NCI-H510A (cell line): ENCODE measurements at places on chromosomes 11 and 22.

- DNase-seq, result peak; percentile 94
Measured at GRCh38 chr11:72764503-72764902, 12.3 kb upstream of the ARAP1 start.

DNA sequence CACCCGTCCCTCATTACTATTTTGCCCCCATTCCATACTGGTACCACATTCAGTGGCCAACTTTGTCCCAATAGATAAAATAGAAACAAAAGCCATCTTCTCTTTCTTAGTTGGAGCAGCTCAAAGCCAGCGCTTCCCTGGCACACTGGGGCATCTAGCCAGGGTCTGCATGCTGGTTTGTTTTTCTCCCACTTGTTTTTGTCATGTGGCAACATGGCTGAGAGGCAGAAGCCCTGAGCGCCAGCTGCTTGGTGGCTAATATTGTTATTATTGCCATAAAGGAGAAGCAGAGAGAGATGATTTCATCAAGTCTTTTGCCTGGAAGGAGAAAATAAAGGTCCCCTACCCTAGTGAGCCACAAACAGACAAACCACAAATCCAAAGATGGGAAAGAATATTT lies 48.4 kb upstream of the CRTAM start:
- DNase-seq, result no peak

GRCh38 chr22:37972527-37972926 lies 11.8 kb downstream of the SOX10 start:
- no peak for DNase-seq

DNA sequence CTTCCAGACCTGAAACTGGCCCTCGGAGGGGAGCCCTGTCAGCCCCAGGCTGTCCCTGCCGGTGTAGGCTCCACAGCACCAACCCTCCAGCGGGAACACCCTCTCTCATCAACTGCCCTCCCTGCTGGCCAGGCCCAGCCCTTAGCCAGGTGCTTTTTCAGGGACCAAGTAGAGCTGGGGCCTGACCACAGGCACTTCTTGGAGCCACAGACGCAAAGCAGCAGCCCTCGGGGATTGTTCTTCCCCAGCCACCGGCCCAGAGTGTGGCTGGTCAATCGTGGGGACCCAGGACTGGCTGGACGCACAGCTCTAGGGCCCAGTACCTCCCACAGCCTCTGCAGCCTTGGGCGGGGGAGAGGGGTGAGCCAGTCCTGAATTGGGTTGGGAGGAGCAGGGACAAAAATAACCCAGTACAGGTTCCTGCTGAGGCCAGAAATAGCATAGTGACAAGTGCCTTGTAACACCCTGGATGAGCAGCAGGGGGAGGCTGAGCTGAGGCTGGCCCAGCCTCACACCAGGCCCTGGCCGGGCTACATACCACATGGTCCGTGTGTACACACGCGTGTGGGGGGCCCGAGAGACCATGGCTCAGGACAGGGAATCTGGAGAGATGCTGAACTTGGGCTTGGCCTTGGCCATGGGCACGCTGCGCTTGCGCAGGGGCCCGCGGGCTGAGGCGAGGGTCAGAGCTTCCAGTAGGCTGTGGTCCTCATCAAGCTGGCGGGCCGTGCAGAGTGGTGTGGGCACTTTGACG lies 2.0 kb downstream of the KCNJ11 start:
- no peak for DNase-seq

GRCh38 chr11:8031248-8032115 lies 44.3 kb downstream of the EIF3F start:
- no peak for DNase-seq

DNA sequence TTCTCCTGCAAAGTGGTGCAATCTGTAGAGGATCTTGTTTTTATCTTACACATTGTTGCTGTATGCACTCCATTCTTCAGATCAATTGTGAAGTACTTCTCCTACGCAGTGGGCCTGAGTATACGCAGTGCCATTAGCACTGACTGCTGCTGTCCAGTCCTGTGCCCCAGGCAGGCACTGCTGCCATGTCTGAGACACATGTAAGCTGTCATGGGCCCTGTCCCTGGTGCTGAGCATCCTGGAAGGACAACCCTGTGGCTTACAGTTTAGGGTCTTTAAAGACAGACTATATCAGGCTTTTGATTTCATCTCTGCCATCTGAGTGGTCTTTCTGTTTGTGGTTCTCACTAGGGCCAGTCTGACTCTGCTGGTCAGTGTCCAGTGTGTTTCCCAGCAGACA lies 44.8 kb upstream of the PTPN5 start:
- DNase-seq, result no peak

- DNase-seq, result no peak
Measured at GRCh38 chr11:119919656-119920055, 190.7 kb upstream of the NECTIN1 start.

- DNase-seq, result no peak
Measured at GRCh38 chr22:25406510-25407210, 157.8 kb upstream of the GRK3 start.

DNA sequence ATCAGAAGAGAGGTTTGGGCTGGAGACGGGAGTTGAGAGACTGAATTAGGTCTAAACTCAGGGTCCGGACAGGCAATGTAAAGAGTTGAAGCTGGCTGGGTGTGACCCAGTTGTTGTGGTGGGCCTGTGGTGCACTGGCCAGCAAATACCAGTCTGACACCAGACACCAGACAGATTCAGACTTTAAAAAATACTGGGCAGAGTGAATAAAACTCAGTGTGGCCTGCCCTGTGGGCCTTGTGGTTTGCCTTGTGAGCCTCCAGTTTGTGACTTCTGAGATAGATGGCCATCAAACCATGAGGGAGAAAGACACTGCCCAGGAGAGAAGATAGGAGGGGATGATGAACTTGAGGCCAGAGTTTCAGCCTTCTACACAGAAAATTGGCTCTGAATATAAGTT lies 25.8 kb downstream of the RCN1 start:
- DNase-seq, result no peak

DNA sequence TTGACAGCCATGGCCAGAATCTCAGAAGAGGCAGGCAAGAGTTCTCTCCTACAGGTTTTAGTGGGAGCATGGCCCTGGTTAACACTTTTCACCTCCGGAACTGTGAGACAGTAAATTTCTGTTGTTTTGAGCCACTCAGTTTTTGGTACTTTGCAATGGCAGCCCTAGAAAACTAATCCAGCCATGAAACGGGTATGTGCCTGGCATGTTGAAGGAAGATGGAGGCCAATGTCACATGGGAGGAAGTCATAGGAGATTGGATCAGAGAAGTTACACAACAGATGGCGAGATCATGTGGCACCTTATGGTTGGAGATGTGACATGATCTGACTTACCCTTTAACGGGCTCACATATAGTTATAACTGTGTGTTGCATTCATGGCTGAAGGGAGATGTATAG lies 63.2 kb upstream of the EED start:
- DNase-seq, result no peak

- DNase-seq, result no peak
Measured at GRCh38 chr11:27087432-27087831, 46.8 kb downstream of the BBOX1 start.

DNA sequence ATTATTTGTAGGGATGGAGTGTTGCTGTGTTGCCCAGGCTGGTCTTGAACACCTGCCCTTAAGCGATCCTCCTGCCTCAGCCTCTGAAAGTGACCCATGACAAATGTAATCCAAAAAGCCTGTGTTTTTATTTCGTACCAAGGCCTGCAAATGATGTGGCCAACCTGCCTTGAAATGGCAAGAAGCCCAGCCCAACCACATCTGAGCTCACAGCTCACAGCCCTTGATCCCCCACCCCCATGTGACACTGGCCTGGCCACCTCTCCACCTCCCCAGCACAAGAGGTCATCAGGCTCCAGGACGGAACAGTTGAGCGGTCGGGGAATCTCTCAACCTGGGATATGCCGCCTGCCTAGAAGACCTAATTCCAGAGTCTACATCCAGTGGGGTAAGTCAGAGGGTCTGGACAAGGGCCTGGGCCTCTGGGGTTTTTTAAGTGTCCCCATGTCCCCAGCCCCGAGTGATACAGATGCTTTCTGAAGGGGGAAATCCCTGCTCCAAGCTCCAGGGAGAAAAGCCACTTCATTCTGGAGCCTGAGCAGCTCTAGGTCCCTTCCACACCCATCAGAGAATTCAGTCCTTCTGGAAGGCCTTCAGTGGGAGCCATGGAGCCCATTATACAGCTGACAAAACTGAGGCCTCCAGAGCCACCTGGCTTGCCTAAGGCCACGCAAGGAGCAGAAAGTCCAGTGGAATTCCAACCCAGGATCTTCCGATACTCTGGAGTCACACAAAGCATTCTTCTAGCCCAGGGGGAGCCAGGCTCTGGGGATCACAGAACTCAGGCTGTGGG lies 70.7 kb downstream of the MN1 start:
- DNase-seq, result no peak

DNA sequence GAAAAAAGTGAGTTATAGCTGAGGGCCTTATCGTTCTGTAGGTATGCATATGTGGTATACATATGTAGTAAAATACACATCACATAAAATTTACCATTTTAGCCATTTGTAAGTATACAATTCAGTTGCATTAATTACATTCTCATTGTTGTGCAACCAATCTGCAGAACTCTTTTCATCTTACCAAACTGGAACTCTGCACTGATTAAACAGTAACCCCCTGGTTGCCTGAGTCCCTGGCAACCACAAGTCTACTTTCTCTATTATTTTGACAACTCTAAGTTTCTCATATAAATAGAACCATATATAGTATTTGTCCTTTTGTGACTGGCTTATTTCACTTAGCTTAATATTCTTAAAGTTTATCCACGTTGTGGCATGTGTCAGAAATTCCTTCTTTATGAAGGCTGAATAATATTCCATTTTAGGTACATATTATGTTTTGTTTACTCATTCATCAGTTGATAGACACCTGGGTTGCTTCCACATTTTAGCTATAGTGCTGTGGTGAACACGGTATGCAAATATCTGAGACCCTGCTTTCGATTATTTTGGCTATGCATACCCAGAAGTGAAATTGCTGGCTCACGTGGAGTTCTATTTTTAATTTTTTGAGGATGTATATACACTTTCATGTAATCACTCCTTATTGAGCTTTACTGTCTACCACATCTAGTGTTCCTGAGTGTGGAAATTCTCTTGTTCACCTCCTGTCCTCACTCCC lies 1.6 kb upstream of the DDX10 start:
- DNase-seq, result no peak

DNA sequence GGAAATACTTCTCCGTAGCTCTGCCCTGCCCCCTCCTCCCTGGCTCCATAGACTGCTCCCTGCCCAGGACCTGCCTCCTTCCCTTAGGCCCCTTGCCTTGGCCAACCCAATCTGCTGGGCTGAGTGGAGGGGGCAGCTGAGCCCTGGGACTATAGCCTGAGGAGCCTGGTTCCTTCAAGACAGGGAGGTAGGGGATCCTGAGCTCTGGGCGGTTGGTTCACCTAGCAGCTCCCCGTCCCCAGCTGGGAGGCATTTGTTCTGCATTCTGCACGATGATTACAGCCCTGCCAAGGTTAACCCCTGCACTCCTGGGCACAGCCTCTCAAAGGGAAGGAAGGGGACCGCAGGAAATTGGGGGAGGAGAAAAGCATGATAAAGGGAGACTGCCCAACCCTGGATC lies 3.6 kb upstream of the CDC42EP1 start:
- DNase-seq, result no peak

GRCh38 chr22:35840302-35840739 lies 122.6 kb downstream of the APOL5 start:
- DNase-seq, result peak; percentile 88

DNA sequence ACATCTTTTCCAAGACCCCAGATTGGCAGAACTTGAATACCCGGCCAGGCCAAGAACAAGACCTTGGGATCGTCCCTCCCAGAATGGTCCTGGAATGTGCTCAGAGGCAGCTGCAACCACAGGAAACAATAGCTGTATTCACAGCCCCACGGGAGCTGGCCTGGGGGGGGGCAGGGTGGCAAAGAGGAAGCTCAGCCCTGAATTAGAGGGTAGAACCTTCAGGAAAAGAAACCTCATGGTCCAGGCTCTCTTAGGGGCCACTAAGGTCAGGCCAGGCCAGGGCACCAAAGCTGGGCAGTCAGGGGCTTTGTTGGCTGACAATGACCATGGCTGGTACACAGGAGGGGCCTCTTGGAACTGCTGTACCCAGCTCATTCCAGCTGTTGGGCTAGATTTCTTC lies 17.3 kb downstream of the RPL27A start:
- no peak for DNase-seq

GRCh38 chr11:30652801-30653200 lies 66.6 kb upstream of the MPPED2 start:
- DNase-seq, result no peak

DNA sequence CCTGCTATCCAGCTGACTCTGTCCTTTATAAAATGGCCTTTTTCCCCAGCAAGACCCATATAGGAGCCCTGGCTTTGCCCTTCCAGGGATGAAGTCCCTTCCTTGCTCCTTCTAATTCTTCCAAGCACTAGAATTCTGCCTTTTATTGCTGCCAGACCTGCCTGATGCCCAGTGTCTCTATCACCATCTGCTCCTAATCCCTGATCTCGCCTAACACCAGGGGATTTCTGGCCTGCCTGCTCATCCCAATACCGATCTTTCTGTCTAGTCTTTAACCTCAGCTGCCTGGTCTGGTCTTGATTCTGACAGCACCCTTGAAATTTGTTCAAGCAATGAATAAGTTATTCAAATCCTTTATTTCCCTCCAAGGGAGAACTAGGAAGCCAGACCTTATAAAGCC lies 150.2 kb downstream of the SPON1 start:
- DNase-seq, result no peak

GRCh38 chr11:57516061-57516443 lies 550 bp upstream of the SLC43A1 start:
- DNase-seq, result no peak

DNA sequence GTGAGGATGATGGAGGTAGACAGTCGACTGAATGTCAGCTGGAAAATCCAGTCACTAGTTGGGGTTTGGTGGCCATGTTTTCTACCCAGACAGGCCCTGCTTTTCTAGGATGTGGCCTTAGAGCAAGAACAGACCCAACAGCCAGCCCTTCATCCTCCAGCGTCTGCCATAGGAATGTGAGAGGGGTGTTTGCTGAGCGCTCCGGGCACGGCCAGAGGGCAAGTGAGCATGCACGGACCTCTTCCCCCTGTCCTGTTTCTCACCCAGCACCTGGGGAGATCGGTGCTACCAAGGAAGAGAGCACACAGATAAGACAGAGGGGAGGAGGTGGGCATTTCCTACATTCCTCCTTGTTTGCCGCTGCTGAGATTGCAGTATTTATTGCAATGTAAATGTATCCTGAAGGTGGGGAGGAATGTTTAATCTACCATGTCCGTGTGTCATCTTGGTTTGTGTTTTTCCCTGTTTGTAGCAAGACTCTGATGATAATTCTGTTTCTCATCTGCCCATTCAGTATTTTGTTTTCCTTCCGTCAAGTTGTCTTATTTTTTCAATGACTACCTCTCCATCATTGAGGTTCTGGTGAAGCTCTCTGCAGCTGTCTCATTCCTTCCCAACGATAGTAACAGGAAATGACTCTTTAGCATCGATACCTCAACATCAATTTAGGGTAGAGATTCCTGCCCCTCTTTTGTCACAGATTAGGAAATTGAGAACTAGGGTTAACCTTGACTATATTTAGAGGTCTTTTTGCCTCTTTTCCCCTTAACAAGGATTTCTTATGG lies 4.9 kb upstream of the ATF4 start:
- DNase-seq, result no peak

DNA sequence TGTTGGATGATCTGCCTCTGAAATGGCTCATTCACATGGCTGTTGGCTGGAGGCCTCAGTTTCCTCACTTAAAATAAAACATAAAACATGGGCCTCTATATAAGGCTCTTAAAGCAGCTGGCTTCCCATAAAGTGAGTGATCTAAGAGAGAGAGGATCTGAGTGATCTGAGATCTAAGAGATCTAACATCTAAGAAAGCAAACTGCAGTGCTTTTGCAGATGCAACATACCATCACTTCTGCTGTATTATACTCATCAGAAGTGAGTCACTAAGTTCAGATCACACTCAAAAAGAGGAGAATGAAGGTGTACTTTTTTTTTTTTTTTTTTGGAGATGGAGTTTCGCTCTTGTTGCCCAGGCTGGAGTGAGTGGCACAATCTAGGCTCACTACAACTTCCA lies 18.1 kb upstream of the HSPA8 start:
- DNase-seq, result no peak
